GM20000 (cell line): ENCODE measurements at places on chromosomes 16 and 17.

- no peak for DNase-seq
Measured at GRCh38 chr16:48157794-48158193, 2.0 kb upstream of the ABCC12 start.

GRCh38 chr17:7465597-7466275 is 13.7 kb downstream of the ZBTB4 start:
- DNase-seq: no peak

- DNase-seq: no peak
Measured at GRCh38 chr17:72430611-72431432, 310.0 kb downstream of the SOX9 start.

DNA sequence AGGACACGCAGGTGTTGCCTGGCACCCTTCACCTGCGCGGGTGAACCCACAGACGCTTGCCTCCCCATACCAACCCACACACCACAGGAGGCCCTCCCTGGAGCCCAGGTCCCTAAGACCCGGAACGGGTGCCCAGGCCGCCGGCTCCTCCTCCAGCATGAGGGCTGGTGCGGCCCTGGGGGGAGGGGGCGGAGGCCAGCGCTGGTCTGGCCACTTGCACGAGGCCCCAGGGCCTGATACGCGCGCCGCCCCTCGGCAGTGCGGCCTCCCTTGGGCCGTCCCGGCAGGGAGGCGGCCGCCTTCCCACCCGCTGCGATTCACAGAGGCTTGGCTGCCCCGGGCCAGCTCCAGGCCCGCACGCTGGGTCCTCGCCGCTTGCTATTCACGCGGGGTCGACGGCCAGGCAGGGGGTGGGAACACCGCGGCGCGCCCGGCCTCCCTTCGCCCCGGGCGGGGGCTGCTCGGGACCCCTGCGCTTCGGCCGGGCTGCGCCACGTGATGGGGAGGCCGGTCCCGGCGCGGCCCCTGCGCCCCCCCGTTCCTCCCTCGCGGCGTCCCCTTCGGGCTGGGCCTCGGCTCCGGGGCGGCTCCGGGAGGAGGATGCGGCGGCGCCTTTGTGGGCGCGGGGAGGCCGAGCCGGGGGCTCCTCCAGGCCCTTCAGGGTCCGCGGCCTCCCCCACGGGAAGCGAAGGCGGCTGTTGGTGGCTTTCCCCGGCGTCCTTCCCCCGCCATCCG is 685 bp downstream of the FASN start:
- peak; percentile 76 for DNase-seq

DNA sequence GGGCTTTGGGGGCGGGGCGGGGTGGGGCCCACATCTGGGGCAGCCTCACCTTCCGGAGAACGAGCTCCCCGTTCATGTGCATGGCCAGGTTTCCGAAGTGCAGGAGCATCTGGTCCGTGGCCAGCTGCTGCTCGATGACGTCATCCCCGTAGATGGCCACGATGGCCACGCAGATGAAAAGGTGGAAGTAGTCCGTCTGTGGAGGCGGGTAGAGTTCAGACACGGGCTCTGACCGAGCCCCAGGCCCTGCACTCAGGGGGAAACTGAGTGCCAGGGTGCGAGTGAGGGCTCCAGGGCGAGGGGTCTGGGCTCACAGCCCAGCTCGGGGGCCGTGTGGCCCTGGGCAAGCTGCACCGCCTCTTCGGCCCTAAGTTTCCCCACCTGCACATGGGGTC is 93.7 kb downstream of the TBC1D16 start:
- no peak for DNase-seq

DNA sequence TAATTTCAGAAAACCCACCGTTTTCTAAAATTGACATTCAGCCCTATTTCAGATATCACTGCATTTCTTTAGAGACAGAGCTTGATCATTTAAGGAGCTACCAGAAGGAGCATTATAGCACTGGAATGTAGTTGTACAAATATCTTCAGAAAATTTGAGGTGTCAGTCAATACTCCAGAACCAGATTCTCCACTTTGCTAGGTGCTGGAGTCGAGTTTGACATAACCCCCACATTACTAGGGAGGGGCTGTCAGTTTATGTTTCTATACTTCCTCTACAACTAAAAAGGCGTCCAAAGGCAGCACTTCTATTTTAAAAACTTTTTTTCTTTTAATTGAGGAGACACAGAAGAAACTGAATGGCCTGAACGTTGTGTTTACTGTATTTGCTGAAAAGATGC is 892 bp upstream of the KIAA0513 start:
- no peak for DNase-seq

GRCh38 chr17:57270801-57271245 is 14.5 kb downstream of the MSI2 start:
- DNase-seq: no peak

DNA sequence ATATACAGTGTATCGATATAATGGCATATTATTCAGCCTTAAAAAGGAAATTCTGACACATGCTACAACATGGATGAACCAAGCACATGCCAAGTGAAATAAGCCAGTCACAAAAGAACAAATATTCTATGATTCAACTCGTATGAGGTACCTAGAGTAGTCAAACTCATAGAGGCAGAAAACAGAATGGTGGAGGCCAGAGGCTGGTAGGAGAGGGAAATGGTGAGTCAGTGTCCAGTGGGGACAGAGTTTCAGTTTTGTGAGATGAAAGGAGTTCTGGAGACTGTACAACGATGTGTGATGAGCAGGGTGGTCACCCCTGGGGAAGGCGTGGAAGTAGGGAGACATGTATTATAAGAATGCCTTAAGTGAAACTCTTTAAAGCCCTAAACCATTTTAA is 39.9 kb downstream of the RNF157 start:
- DNase-seq: no peak
